ENCODE measurements at places on chromosomes 5 and 9.

DNA sequence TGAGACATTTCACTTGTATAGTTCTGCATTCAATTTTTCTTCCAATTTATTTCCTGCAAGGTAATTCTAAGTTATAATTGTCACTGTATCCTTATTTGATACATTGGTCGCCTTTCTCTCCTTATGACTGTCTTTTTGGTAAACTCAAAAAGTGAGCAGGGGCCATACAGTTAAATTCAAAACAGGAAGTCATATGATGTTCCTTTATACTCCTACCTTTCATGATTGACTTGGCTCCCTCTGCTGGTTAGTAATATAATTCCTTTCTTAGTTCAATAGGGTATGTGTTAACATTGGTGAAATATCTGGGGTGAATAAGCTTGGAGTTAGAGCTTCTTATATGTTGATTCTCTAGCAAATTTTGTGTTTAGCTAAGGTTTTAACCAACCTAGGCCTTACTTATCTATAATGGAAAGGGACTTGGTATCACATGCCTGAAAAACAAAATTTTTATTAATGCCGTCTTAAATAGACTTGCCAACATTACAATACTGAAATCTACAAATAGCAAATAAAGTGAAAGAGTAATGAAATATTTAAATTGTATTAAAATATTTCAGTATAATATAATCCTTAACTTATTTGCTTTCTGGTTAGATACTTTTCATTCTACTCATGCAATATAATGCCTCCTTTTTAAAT is 6.0 kb upstream of the NIPBL start:
- DNase-seq = no peak

DNA sequence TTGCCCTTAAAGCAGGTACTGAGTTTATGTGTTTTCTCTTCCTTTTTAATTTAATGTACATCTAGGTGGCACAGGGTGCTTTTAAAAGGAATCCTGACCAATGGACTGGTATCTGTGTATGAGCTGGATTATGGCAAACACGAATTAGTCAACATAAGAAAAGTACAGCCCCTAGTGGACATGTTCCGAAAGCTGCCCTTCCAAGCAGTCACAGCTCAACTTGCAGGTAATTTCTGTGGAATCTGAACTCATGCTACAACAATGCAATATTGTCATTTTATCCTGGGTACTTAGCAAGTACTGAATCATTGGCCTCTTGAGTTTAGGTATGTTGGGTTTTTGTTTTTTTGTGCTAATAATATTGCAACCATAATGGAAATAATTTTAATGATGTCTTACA is 14.4 kb upstream of the TMOD1 start:
- DNase-seq = no peak

GRCh38 chr5:108315829-108316228 is 66.1 kb downstream of the FBXL17 start:
- DNase-seq = no peak

DNA sequence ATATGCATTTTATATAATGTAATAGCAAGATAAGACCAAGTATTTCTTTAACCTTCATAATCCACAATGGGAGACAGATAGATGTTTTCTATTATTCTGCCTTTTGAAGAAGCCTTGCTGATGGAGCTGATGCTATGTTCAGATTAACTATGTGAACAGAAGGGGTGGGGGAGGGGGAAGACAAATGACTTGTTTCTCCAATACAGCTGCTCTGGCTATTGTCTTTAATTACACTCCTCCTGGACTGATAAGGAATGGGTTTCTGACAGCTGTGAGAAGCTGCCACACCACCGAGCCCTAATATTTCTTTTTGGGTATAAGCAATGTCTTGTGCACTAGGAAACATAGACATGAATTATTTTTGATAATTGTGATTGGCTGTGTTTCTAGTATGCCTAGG is 62.0 kb downstream of the CAVIN4 start:
- no peak for DNase-seq

GRCh38 chr5:53378590-53379247 is 101.7 kb upstream of the FST start:
- no peak for DNase-seq

DNA sequence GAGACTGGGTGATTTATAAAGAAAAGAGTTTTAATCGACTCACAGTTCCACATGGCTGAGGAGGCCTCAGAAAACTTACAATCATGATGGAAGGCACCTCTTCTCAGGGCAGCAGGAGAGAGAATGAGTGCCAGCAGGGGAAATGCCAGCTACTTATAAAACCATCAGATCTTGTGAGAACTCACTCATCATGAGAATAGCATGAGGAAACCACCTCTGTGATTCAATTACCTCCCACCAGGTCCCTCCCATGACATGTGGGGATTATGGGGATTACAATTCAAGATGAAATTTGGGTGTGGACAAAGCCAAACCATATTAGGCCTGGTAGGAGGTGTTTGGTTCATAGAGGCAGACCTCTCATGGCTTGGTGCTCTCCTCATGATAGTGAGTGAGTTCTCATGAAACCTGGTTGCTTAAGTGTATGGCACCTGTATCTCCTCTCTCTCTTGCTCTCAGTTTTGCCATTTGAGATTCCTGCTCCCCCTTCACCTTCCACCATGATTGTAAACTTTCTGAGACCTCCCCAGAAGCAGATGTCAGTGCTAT is 39.8 kb downstream of the GAPT start:
- no peak for DNase-seq

GRCh38 chr9:13140843-13141592 is 138.5 kb downstream of the MPDZ start:
- no peak for DNase-seq

DNA sequence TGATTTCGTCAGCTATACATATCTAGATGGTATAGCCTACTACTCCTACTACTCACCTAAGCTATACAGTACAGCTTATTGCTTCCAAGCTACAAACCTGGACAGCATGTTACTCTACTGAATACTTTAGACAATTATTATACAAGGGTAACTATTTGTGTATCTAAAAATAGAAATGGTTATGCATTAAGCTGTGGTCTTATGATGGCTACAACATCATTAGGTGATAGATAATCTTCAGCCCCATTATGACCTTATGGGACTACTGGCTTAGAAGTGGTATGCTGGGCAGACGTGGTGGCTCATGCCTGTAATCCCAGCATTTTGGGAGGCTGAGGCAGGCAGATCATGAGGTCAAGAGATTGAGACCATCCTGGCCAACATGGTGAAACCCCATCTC is 40.2 kb downstream of the CERT1 start:
- no peak for DNase-seq

DNA sequence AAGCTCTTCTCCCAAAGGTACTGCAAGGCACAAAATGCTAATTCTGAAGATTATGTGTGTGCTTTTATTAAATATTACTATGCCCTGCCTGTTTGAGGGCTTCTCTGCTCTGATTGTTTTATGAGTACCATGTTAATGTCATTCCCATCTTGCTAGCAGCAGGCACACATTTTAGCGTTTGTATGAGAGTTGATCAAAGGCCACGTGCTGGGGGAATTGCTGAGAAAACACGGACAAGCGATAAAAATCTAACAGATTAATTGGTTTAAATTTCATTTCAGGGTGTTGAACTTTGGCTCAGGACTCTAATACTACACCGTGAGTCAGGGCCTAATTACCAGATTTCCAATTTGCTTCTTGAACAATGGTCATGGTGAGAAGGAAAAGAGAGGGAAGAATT is 298.4 kb downstream of the EBF1 start:
- no peak for DNase-seq

- DNase-seq = no peak
Observed at GRCh38 chr5:127333483-127333882, 42.9 kb downstream of the MEGF10 start.

DNA sequence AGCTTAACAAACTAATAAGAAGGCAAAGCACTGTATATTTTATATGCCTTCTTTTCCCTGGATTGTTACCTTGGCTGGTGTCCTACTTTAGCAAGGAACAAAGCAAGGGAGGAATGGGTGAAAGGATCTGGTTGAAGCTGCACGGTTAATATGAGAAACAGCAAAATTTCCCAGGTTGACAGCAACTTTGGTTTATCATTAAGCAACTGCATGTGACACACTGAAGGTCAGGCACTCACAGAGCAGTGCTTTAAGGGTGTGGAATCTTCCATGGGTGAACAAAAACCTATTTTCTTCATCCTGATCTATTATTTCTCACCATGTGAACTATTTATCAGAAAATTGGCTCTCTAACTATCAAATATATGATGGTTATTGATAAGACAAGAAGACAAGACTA is 109.0 kb upstream of the ATP10B start:
- DNase-seq = no peak

- DNase-seq = no peak
Observed at GRCh38 chr5:157290156-157290980, 24.4 kb downstream of the CYFIP2 start.

DNA sequence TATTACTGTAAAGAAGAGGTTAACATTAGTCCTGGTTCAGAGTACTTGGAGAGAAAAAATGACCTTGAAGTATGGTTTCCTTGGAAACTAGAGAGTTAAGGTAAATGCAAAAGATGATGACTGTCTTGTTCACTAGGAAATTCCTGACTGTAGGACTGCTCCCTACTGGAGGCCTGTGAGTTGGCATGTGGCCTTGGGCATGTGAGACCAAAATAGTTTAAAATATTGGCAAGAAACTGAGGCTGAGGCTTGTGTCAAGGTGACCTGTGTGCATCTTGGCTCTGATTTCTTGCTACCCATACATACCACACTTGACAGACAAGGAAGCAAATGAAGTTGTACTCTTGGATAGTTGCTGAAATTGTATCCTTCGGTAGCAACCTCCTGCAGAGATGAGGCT is 96.5 kb downstream of the TARS1 start:
- DNase-seq = no peak
